ENCODE measurements at places on chromosomes 3 and 15.

DNA sequence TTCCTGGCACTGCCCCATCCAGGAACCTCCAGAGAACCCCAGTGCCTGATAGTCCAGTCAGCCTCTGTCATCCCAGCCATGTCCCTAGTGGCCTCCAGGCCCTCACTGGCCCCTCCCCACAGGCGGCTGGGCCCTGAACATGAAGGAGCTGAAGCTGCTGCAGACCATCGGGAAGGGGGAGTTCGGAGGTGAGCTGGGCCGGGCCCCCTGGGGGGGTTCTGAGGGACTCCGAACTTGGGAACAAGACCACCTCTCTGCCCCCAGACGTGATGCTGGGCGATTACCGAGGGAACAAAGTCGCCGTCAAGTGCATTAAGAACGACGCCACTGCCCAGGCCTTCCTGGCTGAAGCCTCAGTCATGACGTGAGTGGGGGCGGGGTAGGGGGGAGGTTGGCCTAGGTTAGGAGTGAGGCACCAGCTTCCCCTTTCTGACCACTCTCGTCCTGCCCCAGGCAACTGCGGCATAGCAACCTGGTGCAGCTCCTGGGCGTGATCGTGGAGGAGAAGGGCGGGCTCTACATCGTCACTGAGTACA lies 12.0 kb upstream of the LMAN1L start:
- no peak for DNase-seq

DNA sequence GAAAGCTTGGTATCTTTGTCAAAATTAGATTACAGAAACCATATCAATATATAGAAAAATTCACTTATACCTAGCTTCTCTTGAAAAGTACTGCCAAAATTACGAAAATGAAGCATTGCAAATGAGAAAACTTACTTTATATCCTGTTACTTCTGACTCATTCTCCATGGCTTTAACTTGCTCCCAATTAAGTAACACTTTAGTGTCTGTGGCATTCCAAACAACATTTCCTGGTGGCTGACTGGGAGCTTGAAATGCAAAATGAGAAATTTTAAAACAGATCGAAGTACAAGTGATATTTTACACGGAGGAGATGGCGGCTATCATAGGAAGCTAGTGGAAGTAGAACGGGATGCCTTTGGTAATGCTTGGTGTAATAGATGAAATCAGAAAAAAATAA lies 347.3 kb downstream of the CNTN3 start:
- DNase-seq = peak; percentile 28

DNA sequence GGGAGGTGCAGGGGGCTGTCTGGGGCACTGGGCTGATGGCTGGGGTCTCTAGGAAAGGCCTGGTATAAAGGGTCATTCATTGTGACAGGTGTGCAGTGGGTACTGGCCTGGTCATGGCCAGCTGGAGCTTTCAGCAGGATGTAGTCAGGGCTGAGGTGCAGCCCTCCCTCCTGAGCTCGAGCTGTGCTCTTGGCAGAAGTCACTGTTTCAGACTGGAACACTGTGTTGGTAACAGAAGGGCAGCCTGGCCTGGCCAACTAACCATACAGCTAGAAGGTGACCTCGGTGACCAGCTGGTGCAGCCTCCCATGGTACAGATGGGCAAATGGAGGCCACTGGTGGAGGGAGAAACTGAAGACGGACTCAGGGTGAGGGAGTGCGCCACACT lies 34.4 kb upstream of the LCTL start:
- no peak for DNase-seq

GRCh38 chr3:52394751-52395502 lies 50.0 kb downstream of the SEMA3G start:
- no peak for DNase-seq

GRCh38 chr15:52252781-52253180 lies 42.8 kb downstream of the MYO5C start:
- peak; percentile 99 for DNase-seq

- DNase-seq = peak; percentile 8
Observed at GRCh38 chr3:2211568-2211967, 112.9 kb downstream of the CNTN4 start.

DNA sequence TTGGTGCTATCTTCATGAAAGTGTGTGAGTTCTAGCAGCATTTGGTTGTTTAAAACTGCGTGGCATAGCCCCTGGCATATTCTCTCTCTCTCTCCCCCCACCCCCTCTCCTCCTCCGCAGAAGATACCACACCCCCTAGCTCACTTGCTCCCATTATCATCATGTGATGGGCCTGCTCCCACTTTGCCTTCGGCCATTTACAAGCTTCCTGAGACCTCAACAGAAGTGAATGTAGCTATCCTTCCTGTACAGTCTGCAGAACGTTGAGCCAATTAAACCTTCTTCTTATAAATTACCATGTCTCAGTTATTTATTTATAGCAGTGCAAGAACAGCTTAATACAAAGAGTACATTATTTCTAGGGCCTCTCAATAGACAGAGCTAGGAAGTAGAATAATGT lies 1032.5 kb upstream of the CADM2 start:
- no peak for DNase-seq

DNA sequence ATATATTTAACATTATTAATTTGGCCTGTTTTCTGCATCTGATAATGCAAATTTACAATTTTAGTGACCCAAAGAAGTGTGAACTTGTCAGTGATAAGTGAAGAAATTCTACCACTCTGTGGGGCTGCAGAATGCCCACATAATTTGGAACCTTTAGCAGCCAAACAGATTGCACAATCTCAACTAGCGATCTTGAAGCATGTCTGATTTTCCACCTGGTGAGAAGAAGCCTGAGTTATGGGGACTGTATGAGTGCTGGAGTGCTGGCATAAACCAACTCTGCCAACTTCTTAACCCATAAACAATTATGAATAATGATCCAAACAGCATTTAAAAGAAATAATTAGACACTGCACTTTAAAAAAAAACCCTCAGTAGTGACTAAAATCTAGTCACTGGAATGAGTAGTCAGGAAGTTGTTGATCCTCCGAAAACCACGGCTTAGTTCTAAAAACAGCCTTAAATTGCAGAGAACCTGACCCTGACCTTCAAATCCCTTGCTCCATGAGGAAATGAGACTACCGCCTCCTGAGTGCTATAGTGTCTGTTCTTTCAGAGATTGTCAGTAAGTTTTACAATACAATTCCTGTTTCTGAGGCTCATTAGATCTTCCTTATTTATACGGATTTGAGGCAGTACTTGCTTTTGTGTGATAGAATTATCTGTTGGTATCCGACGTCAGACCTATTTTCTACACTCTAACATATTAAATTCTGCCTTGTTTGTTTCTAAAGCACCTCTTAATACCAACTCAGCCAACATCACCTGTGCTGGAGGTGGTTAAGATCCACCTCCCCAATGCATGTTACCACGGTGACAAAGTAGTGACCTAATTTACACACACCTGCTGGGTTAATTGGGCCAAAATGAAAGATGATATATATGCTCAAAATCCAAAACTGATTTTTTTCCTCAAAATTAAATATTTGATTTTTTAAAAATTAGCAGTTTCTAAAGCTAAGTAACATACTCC lies 267.7 kb downstream of the ZBTB20 start:
- peak; percentile 75 for DNase-seq

GRCh38 chr15:83105440-83105839 lies 2.0 kb upstream of the TM6SF1 start:
- no peak for DNase-seq

- peak; percentile 89 for DNase-seq
Observed at GRCh38 chr3:113758389-113759024, 11.7 kb downstream of the ATP6V1A start.

DNA sequence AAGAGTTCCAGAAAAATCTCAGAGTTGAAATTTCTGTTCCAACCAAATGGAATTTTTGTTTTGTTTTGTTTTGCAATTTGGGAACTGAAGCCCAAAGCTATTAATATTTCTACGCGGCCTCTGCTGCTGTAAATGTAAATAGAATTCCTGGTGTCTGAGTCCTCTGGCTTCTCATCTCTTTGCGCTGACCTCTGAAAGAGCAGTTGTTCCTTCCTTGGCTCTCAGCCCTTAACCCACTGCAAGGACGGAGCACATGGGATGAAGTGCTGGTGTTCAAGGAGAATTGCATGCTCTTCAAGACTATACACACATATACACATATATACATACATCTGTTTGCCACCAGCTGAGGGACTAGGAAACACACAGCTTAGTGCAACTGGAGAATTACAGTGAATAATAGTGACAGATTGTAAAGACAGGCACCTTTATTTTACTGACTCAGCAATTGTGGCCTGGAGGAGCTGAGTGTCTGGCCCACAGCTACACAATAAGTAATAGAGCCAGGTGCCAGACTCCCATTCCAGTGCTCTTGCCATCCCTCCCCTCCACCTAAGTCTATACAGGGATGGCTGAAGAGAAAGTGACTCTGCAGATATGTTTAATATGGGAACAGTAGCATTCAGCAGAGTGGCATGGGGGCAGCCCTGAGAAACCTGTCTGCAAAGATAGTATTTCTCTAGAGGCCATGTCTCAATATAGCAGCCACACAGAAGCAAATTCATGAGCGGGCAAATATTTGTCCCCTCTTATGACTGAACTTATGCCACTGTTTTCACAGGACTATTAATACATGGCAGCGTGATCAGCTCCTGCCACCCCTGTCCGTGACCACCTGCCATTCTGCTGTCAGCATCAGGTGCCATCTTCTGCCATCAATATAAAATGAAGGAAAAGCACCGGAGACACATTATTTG lies 42.3 kb downstream of the NEK10 start:
- no peak for DNase-seq

- DNase-seq = no peak
Observed at GRCh38 chr15:68770216-68770615, 50.5 kb downstream of the ANP32A start.

GRCh38 chr3:111976254-111976653 lies 2.6 kb upstream of the ABHD10 start:
- no peak for DNase-seq

DNA sequence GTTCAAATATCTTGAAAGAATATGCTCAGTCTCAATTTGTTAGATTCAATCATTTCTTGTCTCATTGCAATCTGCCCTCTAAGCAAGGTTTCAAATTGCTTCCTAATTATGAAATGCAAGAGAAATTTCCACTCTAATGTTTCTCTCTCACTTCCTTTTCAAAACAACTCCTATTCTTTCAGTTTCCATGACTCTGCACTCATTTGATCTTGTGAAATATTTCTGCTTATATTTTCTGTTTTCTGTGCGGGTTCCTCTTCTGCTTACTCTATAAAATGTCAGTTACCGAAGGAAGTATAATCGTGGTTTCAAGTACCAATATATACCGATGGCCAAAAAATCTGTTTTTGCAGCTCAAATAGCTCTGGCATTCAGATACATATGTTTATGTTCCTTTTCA lies 521.9 kb upstream of the NAALADL2 start:
- DNase-seq = no peak

DNA sequence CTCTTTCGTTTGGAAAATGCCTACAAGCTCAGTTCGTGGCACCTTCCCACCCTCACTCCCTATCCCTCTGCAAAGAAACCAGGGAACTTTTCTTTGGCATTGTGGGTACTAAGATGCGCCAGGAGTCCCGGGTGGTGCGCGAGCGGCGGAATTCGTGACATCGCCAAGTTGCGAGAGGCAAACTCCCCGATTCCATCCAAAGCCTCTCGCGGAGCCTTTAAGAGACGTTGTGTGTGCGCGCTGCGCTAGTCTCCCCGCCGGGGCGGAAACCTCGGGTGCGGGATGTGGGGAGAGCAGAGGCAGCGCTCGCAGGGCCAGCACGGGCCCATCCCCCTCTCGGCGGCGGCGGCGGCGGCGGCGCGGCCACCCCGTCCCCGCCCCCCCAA lies 443 bp upstream of the NR2F2 start:
- no peak for DNase-seq

Data from renal cortical epithelial cell (primary cell).